Mesothelial cell of epicardium (in vitro differentiated cells): ENCODE measurements at places on chromosomes 3 and 15. TPM values are rescaled to one million over a fixed set of nuclear protein-coding genes. Genes with fewer than 3 reads are reported as not detected.

DNA sequence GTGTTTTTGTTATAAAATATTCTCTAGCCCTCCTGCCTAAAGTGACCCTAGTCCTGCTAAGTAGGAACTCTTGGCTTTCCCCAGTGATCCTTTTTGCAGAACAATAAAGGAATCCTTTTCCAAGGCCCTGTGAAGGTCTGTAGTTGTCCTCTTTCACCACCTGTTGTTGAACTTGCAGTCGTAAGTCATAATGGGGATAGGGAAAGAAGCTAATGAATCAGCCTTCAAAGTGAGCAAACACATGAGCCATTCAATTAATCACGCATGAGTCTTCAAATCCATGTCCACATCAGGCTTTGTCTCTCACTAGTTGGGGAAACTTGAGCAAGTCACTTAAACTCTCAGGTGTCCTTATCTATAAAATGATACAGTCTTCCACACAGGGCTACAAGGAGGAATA, 27.6 kb downstream of the ZNF860 start:
- DNase-seq, result no peak

DNA sequence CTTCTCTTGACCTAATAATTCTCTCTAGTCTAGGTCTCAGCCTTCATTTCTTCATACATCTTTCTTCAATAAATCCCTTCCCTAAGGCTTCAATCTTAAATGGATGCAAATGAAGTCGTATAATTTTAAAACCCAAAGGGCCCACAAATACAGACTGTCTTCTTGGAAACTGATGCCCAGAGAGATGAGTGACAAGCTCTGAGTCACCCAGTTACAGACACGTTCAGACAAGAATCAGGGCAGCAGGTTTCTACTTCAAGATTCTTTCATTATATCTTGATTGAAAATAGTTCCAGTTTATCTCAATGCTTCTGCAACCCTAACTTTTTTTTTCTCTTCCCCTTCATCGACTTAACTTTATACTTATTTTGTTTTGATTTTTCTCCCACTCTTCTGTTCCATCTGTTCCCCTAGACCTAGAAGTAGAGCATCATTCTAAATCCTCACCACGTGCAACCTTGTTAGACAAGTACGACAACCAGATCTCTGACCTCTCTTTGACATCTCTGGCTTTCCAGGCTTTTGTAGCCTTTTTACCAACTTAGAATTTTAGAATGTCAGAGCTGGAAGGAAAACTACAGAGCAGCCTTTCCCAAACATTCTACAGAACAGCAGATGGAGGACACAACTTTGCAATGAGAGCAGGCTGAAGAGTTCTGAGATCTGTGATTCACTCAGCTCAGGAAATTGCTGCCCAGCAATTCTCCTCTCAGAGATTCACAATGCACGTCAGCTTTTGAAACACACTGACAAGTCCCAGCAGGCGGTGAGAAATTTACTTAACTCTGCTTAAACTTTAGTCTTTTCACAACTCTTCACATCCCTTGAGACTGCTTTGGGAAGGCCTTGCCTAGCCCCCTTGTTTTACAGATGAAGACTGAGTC, 25.3 kb downstream of the NCEH1 start:
- no peak for DNase-seq

GRCh38 chr3:86634361-86634760, 356.6 kb downstream of the VGLL3 start:
- no peak for DNase-seq

GRCh38 chr15:29223640-29224039, 46.0 kb downstream of the NSMCE3 start:
- DNase-seq, result no peak

The GRIP2 gene
- total RNA-seq, result 1.0 to 1.1 TPM (median 1.0 TPM) in 3 replicates

The EPHB1 gene
- total RNA-seq, result 1.2 to 1.7 TPM (median 1.3 TPM) in 3 replicates

The MCTP2 gene
- total RNA-seq, result 11.9 to 13.3 TPM (median 12.8 TPM) in 3 replicates

DNA sequence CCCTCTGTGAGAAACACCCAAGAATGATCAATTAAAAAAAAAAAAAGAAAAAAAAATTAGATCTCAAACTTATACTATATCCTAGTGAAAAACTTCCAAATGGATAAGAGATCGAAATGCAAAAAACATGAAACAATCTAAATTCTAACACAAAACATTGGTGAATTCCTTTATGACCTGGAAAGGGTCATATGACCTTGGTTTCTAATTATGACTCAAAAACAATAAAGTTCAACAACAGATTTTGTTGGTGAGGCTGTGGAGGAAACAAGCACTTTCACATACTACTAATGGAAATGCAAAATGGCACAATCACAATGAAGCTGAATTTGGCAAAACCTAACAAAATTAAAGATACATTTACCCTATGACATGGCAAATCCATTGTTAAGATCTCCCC, 45.3 kb downstream of the HSPBAP1 start:
- DNase-seq, result no peak

DNA sequence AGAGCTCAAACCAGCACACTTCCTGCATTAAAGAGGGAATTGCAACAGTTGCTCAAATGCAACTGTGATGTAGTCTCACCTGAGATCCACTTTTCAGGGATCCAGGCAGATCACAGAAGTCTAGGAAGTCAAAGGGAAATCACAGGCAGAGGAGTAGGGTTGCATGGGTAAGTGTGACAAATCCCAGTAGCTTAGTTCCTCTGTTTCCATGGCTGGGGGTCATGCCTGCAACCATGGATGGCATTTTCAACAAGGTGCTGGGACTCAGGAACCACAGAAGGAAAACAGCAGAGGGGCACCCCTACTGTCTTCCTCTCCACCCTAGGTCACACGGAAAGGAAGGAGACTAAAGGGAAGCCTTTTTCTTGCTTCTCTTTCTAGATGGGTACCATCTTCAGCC, 36.5 kb upstream of the ARNT2 start:
- no peak for DNase-seq

The NAA80 gene
- total RNA-seq, result 14.5 to 17.3 TPM (median 15.4 TPM) in 3 replicates

The CAPN3 gene
- 12.2 to 13.7 TPM (median 12.8 TPM) in 3 replicates for total RNA-seq

DNA sequence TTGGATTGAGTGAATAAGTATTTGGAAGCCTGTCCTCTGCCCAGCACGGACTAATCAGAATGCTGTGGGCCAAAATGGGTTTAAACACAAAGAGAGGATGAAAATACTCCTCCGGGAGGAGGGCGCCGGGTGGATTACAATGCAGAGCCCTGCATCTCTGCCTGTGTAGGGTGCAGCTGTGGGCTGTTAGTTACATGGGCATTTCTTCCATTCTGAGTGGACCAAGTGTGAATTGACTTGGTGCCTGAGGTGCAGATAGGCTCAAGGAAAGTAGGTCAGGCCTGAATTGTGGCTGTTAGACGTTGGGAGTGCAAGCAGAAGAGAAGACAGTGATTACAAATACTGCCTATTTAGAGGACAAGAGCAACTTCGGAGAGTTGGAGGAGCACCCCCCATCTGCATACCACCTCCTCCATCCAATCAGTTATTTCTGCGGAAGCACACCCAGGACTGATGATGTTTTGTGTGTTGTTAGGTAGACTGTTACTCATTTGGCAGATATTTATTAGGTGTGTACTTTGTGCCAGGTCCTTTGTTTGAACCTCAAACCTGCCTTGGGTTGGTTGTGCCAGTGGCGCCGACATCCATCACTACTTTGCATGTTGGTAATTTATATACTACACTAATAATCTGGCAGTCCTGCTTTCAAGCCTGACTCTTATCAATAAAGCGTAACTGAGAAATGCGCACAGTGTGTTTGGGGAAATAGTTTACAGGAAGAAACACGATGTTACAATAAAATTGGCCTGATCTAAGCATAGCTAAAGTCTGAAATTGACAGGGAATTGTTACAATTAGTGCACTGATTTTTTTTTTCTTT, 33.0 kb downstream of the PTPRG start:
- DNase-seq, result no peak

The IMPG2 gene
- 0.59 to 0.69 TPM (median 0.69 TPM) in 3 replicates for total RNA-seq

GRCh38 chr3:177481329-177481728, 284.0 kb upstream of the TBL1XR1 start:
- no peak for DNase-seq

The REC114 gene
- total RNA-seq, result not detected in 3 replicates

GRCh38 chr15:30990036-30990435, 1.4 kb downstream of the MTMR10 start:
- DNase-seq, result no peak
